ENCODE measurements at places on chromosomes 6 and 20.
A peak's percentile ranks its signal among the peaks of the same experiment; 100 is the strongest.

DNA sequence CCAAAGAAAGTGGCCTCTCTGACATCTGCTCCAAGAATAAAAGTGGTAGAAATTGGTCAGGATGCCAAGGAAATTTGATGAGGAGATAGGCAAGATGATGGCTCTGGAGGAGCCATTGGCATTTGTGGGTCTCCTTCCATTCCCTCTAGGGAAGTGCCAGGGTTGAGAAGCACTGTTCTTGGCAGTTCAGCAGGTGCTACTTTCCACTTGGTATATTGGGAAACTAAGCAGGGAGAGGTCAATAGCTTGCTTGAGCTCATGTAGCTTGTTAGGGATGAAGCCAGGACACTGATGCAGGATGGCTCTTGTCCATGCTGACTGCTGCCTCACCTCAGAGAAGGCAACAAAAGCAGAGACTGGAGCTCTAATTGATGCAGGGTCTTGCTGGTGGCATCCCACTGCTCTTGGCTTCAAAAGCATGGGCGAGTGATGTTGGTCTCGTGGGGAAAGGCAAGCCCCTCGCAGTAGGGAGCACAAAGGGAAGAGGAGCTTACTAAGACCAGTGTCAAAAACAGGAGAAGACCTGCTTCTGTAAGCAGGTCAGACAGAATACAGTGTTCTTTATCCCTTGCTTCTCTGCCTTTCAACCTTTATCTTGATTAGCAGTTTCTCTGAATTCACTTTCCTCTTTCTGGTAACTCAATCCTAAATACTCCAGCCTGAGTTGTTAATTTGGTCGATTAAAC is 73.1 kb upstream of the RIPOR2 start:
- DNase-seq, result no peak

DNA sequence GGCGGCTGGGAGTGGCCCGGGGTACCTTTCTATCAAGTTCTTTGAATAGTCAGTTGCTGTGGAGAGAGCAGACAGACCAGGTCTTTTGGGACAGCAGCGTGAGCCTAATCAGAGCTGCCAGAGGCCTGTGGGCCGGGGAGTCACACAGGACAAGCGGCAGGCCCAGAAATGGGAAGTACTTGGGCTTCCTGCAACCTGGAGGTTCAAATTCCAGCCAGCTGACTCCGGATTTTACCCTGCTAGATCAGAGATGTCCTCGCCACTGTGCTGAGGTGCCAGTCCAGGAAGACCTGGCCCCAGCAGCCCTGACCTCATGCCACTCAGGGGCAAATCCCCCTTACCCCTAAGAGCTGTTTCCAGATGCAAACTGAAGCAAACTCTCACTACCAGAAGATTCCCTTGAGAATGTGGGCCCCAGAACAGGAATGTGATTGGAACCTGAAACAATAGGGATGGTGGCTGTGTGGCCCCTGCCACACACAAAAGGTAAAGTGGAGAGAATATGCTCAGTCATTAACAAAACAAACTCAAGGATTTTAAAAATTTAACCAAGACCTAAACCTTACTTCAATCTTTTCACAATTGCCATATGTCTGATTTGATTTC is 9.7 kb downstream of the BEND3 start:
- no peak for DNase-seq

DNA sequence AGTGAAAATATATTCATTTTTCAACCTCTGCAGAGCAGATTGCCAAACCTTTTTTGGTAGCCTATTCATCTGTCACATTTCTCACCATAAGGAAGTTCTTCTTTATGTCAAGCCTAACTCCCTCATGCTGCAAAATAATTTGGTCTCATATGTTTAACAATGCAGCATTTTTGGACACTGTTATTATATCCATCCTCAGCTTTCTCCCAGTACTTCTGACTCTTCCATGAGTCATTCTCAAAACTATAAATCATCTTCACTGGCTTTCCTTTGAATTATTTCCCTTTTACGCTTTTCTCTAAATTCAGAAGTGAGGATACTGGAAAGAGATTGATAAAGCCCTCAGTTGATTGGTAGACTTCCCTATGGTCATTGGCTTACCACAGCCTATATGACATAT is 192.2 kb downstream of the TPBG start:
- DNase-seq, result no peak

GRCh38 chr6:10528158-10528981 is 7.2 kb downstream of the GCNT2 start:
- DNase-seq, result peak; percentile 51

- peak; percentile 36 for DNase-seq
Measured at GRCh38 chr6:46419576-46420002, 71.7 kb downstream of the RCAN2 start.

DNA sequence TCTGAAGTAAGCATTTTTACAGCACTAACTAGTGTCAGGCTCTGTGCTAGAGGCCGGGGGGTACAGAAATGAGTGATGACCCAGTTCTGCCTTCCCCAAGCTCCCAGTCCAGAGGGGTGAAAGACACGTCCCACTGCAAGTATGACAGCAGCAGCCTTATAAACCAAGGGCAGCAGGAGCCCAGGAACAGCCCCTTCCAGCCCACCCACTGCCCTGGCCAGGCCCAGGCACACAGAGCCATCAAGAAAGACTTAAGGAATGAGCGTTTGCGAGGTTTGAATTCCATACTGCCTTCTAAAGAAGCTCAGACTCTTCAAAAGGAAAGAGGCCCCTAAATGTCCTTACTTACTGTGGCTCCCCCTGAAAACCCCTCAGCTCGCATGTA is 10.0 kb downstream of the TRERF1 start:
- no peak for DNase-seq

DNA sequence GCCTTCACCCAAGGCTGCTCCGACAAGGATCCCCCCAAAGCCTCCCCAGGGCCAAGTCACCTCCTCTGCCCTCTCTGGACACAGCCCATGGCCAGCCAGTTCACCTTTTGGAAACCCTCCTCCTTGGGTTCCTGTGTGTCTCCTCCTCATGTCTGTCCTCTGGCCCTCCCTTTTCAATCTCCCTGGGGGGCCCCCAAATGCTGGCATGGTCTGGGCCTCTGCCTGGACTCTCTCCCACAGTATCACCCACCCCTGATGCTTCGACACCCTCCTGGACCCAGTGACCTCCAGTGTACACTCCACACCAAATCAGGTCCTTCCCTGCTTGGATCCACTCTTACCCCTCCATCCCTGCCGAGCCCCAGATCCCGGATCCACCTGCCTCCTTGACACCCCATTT is 46.7 kb upstream of the NNAT start:
- DNase-seq, result no peak

DNA sequence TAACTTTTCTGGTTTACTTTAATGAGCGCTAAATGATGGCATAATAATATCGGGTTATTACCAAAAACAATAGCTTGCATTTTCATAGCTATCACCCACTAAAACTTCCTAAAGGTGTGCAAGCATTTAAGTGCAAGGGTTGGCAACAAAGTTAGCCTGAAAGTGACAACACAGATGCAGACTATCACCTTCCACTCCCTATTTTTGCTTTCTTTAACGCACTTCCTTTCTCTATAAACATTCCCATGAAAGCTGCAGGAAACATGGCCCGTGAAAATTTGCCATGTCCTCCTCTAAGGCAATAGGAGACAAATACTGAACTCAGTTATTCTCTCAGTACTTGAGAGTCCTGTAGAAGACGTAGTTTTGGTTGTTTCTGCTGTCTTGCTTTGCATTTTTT is 2.7 kb downstream of the MYCT1 start:
- DNase-seq, result no peak

DNA sequence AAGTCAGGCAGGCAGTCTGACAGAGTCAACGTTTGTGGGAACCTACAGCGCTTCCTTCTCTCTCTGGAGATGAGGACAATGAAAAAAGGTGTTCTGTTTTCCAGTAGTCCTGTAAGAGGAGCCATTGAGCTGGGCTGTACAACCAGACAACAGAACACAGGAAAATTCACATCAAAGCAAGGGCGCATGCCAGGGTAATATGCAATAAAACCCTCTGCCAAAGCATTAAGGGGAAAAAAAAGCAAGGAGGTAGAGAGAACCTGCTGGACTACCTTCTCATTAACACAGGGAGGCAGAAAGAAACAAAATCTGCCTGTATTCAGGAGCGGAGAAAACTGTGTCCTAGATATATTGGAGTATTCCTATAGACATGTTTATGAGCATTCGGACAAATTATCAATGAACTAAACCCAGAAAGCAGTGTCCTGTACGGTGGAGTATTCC is 1.3 kb downstream of the RNF24 start:
- DNase-seq, result peak; percentile 43

DNA sequence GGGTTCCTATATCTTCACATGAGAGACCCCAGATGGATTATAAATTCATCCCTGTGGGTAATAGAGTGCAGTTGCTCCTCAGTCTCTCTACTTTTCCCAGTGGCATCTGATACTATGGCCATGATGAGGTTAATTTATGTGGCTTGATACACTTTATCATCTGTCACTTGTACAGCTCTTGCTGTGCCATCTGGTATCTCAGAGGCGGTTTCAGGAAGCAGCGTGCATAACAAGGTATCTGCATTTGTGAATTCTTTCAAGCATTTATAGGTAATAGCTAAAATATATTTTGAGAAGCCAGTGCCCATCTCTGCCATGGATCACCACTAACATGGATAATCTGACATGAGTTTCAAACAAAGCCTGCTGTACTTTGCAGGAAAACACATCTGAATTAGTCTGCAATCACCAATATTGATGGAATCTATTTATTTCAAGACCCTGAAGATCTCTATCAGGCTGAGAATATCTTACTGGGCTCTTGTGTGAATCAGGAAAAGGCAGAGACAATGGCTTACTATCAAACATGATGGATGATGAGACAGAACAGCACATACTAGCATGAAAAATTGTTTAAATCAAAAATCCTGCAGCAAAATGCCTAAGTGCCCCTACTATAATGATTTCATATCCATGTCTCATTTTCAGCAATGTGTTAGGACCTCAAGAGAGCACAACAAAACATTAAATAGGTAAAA is 548.7 kb upstream of the MAP3K7 start:
- DNase-seq, result no peak

- DNase-seq, result no peak
Measured at GRCh38 chr20:6686171-6686570, 81.3 kb upstream of the BMP2 start.

- no peak for DNase-seq
Measured at GRCh38 chr20:36311141-36311853, 5.2 kb downstream of the DLGAP4 start.

DNA sequence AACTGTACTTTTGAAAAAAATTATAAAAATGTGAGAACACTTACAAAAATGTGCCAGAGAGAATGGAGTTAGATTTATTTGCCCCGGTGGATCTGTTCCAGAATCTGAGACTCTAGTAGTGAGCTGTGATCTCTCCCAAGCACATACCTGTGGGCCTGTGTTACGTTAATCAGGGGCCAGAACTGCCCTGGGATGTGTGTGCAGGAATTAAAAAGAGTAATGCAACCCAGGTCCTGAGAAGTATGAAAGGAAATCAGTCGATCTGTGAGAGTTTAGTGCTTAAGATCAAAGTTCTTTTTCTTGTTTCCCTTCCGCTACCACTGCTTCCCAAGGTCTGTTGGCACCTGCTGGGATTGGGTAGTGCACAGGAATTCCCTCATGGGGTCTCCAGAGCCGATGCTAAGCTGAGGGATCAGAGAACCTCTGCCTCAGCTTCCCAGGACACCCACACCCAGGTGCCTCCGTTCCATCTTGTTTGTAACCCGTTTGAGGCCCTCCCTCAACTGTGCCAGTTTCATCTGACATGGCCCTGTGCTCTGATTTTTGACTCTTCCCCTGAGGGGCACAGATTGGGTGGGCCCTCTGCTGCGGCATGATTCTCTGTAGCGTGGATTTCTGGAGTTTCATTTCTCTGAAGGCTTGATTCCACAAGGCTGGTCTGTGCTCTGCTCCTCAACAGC is 87.7 kb downstream of the RREB1 start:
- DNase-seq, result no peak

DNA sequence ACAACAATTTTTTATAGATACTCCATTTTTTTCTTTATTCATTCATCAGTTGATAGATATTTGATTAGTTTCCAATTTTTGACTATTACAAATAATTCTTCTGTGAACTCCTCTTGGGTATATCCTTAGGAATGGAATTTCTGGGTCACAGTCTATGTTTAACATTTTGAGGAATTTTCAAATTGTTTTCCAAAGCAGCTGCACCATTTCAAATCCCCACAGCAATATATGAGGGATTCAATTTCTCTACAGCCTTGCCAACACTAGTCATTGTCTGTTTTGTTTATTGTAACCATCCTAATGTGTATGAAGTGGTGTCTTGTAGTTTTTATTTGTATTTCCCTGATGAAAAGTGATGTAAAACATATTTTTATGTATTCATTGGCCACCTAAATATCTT is 320.3 kb upstream of the DEFB112 start:
- no peak for DNase-seq

DNA sequence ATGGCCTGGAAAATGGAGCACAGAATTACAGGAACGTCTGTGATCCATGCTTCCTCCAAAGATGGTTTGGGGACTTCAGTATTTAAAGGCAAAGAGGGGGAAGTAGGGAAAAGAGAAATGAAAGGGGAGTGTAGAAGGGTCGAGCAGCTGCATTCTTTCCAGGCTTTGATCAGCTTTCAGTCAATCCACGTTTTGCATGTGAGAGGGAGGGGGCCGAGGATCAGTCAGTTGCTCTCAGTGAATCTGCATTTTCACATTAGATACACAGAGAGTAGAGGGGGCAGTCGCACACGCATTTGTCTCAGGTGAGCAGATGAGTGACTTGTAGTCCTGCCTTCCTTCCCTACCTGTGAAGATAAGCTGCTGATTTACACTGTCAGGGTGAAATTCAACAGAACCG is 78.8 kb downstream of the FOXF2 start:
- DNase-seq, result no peak

DNA sequence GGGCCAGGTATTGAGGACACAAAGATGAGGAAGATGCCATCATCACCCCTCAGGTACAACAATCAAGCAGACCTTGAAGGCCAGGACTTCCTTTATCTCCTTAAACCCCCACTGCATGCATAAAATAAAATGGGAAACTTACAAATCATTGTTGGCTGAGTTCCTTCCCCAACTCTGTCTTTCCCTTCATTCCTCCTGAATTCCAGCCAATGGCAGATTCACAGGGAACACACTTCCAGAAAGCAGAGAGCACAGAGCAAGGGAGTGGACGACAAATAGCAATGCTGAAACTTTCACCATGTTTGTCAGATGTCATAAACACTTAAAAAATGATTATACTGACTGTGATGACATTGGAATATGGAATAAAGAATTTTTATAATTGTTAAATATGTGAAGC is 37.3 kb upstream of the NXT1 start:
- no peak for DNase-seq

DNA sequence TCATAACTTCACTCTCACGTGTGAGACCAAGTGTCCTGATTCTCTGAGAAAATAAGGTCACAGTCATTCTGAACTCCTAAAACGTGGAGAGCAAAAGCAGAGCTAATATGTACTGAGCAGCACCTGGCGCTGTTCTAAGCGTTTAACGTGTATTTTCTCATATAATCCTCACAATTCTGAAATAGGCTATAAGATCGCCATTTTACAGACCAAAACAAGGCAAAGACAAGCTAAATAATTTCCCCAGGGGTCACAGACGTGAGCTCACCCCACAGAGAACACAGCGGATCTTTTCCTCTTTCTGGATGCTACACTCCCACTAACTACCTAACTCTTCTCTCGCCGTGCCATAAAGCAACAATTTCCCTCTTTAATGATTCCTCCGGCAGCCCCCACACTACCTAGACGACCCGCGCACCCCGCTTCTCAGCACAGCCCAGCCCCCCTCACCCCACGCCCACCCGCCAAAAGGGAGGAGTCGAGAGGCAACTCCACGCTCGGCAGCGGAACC is 636 bp downstream of the SUPT3H start:
- DNase-seq, result peak; percentile 6

- no peak for DNase-seq
Measured at GRCh38 chr6:115873901-115874300, 186.8 kb downstream of the FRK start.
